ENCODE measurements at places on chromosomes 4 and X.

- peak; percentile 65 for DNase-seq
These were observed 656.9 kb upstream of the CPEB2 start for GRCh38 chr4:14345356-14345775.

DNA sequence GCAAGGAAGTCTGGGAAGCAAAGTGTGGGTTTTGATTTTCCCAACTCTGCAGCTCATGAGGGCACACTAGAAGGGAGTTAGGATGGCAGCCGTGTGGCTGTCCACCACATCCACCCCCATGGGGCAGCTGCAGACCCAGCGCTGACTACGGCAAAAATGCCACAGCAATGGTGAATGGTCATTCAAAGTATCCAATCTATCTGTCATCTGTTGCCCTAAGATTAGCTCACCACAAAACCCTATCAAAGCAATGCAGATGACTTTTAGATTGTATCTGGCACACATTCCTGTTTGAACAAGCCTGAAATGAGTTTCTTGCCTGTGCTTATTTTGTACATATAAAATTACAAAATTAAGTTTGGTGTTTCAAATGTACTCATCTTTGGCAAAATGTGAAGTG is 29.7 kb upstream of the HPSE start:
- DNase-seq, result no peak

- DNase-seq, result no peak
These were observed 73.1 kb downstream of the MTHFD2L start for GRCh38 chr4:74230902-74231499.

- no peak for DNase-seq
These were observed 473.2 kb upstream of the TECRL start for GRCh38 chr4:64882311-64883086.

GRCh38 chrX:1111601-1112300 is 100.7 kb downstream of the CRLF2 start:
- DNase-seq, result no peak

- DNase-seq, result no peak
These were observed 42.7 kb downstream of the KIF4A start for GRCh38 chrX:70332600-70332999.

DNA sequence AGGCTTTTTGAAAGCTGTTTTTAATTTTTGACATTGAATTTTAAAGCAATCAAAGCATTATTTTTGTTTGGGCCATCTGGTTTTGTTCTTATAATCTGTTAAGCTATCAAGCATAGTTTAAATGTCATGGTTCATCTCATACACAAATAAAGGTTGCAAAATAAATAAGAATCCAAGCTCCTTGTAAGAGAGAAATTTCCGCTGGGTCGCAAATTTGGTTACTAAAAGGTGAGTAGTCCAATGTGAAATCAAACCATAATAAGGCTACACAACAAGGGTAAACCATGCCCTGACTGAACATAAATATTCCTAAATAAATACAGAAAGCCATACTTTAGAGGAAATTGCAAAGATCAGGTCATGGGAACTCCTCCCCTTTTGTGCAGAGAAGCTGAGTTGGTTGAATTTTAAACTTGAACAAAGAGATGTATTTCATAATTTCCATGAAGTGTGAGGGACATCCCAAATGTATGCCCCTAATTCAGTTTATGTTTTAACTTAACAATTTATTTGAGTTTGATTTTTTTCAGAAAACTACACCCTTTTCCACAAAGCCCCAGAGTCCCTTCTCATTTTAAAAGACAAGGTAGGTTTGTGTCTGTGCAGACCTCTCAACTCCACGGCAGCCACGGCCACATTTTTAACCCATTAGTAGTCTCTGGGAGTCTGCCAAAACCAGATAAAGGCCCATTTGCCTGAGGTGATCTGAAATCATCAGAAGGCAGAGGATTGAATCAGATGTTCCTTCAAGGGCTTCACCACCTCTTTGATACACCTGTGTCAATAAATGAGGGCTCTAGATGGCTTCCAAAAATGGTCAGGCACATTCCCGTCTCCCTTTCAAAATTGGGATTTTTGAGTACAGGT is 85.2 kb downstream of the PLAC1 start:
- no peak for DNase-seq

GRCh38 chrX:101398694-101399093 is 7.9 kb downstream of the RPL36A start:
- DNase-seq, result no peak

- no peak for DNase-seq
These were observed 5.6 kb upstream of the LIMCH1 start for GRCh38 chr4:41532336-41532735.

DNA sequence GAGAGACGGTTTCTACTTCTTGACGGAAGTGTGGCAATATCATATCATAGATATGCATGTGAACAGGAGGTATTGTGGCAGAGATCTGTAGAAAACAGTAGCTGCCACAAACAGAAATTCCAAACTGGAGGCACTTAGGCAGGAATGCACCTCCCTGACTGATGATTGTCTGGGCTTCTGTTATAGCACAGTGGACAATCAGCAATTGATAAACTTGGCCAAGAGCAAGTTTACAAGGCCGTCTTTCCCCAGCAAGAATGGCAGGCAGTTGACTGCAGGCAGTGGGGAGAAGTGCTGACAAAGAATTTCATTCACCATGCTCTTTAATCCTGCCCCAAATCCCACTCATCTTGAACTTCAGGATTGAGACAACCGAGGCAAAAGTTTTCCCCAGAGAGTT is 114.4 kb upstream of the STOX2 start:
- no peak for DNase-seq

DNA sequence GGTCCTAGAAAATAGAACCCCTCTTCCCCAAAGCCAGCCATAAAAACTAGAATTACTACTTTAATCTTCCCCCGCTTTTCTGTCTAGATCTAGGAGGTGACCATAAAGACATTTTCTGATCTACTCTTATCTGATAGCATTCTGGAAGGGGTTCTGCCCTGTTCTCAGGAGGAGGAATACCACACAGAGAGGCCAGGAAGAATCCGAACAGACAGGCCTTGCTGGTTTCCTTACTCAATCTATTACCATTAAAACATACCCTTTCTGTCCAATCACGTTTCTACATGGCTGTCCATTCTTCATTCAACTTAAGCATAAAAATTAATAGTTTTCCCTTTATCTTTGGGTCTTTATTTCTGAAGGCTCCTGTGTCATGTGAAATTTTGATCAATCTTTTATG is 198.7 kb downstream of the GPAT3 start:
- no peak for DNase-seq

DNA sequence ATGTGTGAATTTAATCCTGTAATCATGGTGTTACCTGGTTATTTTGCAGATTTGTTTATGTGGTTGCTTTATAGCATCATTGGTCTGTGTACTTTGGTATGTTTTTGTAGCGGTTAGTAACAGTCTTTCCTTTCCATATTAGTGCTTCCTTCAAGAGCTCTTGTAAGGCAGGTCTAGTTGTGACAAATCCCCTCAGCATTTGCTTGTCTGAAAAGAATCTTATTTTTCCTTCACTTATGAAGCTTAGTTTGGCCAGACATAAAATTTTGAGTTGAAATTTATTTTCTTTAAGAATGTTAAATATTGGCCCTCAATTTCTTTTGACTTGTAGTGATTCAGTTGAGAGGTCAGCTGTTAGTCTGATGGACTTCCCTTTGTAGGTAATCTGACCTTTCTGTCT is 1096.1 kb upstream of the SLIT2 start:
- no peak for DNase-seq

- no peak for DNase-seq
These were observed 100.2 kb upstream of the METTL14 start for GRCh38 chr4:118585015-118585414.

DNA sequence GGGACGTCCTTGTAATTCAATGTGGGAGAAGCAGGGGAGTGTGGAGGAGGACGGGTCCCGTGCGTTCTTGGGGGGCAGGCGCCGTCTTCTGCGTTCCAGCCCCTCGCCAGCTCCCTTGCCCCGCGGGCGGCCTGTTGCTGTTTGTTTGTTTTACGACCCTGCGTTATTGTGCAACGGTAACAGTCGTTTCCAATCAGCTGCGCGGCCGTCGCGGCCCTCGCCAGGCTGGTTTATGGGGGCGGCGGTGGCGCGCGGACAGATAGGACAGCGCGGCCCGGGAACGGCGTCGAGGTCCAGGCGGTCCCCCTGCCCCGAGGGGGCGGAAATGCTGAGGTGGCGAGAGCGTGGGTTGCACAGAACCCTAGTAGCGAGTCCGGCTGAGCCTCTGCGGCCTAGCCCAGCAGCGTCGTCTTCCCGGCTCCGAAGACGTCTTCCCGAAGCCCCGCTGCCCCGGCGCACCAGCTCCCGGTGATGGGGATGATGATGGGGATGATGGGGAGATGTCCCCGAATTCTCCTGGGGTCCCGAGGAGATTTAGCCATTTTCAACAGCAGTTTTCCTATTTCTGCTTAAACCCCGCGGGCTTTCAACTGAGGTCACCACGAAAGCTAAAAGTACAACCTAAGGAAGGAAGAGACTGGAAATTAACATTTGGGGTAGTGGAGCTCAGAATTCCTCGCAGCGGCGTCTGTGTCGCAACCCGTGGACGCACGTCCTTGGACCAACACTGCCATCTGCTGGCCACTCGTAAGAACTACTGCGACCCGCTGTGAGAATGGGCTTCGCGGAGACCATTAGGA is 4.8 kb downstream of the PDGFRA start:
- peak; percentile 87 for DNase-seq

GRCh38 chr4:129822701-129823100 is 726.7 kb downstream of the C4orf33 start:
- no peak for DNase-seq

DNA sequence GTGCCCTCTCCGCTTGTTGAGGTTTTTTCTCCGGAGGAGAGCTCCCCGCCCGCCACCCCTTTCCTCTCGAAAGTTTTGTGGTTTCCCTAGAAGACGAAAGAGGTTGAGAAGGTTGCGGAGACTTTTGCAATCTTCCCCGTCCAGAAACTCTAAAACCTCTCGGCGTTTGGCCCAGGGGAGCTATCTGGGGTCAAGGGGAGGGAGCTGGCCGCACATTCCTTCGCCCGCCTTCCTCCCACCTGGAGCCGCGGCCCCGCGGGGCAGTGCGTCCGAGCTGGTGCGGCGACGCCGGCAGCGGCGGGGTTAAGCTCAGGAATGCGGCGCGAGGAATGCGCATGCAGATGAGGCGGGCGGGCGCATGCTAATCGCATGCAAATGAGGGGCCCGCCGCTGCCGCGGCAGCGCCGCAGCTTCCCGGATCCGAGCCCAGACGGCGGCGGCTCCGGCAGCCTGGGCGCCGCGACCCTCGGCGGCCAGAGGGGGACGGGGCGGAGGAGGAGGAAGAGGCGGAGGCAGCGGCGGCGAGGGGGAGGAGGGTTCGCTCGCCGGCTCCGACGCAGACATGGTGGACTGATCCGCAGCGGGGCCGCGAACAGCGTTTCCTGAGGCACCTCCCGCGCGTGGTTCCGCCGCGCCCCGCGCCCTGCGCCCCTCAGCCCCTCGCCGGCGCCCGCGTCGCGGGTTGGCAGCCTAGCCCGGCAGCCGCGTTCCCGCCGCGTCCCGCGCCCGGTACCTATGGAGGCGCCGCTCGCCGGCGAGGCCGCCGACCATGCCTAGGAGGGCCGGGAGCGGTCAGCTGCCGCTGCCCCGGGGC is at the start of gene WWC2:
WWC2 (plus strand) TSS at position 535 of the 814 bp plus-strand sequence; CDS start at position 770, 235 bp downstream.
- DNase-seq, result peak; percentile 22

DNA sequence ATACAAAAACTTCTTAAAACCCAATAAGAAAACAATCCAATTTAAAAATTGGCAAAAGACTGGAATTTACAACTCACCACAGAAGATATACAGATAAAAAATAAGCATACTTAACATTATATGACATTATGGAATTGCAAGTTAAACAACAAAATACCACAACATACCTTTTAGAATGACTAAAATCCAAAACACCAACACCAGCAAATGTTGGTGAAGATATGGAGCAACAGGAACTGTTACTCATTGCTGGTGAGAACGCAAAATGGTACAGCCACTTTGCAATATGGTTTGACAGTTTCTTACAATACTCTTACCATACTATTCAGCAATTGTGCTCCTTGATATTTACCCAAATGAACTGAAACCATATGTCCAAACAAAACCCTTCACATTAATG is 112.4 kb downstream of the ADGRL3 start:
- DNase-seq, result no peak

DNA sequence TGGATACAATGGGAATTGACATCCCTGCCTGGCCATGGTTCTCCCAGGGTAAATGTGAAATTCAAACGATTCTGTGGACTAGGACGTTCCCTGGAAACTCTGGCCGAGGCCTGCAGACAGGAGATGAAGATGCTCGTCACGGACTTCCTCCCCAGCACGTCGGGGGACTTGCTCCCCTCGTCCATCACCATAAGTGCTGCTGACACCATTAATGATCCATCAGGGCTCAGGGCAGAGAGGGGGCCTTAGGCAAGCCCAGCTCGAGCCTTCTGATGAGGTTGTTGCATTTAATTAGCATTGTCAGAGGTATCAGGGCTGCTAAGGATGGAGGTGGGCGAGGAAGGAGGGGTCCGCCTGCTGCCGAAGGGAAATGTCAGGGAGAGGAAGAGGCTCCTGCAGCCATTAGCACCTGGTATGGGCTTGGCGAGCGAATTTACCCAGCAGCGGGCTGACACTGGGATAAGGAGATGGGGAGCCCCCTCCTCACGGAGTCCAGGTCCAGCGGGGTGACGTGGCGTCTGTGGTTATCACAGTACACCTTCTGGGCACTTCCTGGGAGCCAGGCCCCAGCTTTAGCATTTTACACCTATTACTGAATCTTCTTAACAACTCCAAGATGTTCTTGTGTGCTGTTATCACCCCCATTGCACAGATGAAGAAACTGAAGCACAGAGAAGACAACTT is 83.1 kb downstream of the PPP2R2C start:
- no peak for DNase-seq

GRCh38 chrX:154729439-154729838 is 21.4 kb downstream of the GAB3 start:
- DNase-seq, result no peak

GRCh38 chrX:135549519-135549918 is 29.1 kb downstream of the INTS6L start:
- DNase-seq, result no peak

All from ascending aorta (tissue), 2 donors.